Pulmonary artery endothelial cell (primary cell): ENCODE measurements at places on chromosomes 7 and 10. TPM values are rescaled to one million over a fixed set of nuclear protein-coding genes. Genes with fewer than 3 reads are reported as not detected.

Gene CYP3A4
- not detected in 2 replicates for total RNA-seq

Gene NSUN6
- 6.1 and 9.6 TPM in 2 replicates for total RNA-seq

Gene COBL
- not detected in 2 replicates for total RNA-seq

Gene MEOX2
- not detected in 2 replicates for total RNA-seq

Gene ZNF117
- 3.4 and 7.1 TPM in 2 replicates for total RNA-seq

Gene TRIM50
- total RNA-seq, result not detected in 2 replicates

Gene GIMAP5
- 2.1 and 4.4 TPM in 2 replicates for total RNA-seq

Gene KAZALD1
- total RNA-seq, result 1.1 TPM in 2 replicates

Gene ATP6V0E2
- total RNA-seq, result 20.8 and 24.4 TPM in 2 replicates

Gene CALCR
- not detected in 2 replicates for total RNA-seq

Gene CRPPA
- total RNA-seq, result 0.86 and 1.2 TPM in 2 replicates

GRCh38 chr7:100589341-100589947, 3.3 kb downstream of the FBXO24 start:
- no peak for DNase-seq

DNA sequence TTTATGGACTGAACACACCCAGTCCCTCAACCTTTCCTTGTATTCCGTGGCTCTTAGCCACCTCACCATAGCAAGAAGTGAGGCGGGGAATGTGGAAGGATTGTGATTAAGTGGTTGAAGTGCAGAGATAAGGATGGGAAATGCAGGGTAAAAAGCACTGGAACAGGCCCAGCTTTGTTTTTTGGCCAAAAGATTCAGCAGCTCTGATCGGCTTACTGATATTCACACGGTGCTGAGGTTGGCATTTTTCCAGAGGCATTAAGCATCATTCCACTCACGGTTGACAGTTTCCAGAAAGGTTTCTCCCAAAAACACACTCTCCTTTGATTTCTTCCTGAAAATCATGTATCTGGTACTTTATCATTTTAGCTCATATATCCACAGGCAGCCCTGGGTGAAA, 544.2 kb downstream of the CNTNAP2 start:
- no peak for DNase-seq

DNA sequence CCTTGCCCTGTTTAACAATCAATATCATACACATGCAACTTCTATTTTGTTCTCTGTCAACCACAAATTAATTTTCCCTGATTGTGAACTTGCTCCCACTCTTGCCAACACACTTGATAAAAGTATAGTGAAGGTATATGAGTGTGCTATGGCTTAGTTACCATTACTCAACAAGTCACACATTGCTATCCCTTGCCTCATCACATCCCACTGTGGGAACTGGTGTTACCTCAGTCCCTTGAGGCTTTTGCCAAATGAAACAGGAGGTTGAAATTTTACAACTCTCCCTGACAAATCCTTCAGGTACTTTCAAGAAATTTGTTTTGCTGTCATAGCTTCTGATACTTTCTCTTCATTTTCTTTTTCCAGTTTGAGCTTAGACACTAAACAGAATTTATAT, 472.5 kb upstream of the SEMA3D start:
- DNase-seq, result no peak

- no peak for DNase-seq
These were observed 5.7 kb downstream of the FRAT2 start for GRCh38 chr10:97328646-97329453.

DNA sequence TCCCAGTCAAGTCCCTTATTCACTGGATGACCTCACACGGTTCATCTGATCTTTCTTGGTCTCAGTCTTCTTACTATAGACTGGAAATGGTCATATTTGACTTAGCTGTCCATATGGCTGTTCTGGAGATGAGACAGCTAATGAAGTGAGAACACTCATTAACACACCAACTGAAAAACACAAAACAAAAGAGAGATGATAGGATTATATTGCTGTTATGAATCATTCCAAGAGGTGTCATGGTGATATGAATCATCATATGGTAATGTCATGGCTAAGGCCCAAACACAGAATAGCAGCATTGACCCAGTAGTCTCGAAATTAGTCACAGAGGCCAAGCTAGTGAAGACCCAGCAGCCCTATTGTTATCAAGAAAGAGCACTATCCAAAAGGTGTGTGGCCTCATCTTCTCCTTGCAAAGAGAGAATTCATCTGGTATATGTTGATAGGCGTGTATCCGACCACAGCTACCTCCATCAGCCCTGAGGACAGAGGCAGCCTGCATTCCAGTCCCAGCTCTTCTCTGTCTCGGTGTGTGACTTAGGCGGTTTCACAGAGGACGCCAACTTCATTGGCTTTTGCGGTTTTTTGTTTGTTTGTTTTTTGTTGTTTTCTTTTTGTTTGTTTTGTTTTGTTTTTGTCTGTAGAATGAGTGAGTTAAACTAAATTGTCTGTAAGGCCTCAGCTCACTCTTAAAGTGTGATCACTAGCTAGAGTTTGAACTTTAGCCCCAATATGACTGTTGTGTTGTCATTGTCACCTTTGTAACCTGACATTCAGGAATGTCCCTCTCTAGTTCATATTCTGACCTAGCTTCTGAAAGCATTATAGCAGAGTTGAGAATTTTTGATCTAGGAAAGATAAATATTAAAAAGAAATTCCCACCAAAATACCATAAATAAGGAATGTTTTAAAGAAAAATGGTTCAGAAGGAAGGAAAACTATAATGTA, 97.4 kb upstream of the PDCD4 start:
- peak; percentile 44 for DNase-seq

DNA sequence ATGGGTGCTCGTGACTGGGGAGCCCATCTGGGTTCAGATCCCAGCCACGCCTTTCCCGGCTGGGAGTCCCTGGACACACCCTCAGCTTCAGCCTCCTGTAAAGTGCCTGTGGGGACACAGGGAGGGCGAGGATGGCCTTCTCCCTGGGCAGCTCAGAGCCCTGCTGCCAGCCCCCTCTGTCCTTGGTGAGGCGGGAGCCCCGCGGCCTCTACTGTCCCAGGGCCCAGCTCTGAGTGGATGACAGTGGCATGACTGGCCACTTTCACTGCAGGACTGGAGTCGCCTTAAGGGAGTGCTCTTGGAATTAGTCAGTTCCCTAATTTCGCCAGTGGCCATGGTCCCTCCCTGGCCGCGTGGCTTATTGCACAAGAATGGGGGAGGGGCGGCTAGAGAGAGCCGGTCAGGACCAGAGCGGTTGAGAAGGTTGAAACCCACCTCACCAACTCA, 4.6 kb downstream of the BRI3 start:
- DNase-seq, result no peak

- DNase-seq, result no peak
These were observed 51.3 kb downstream of the PRTFDC1 start for GRCh38 chr10:24900888-24901685.

GRCh38 chr7:153470004-153470671, 582.1 kb upstream of the DPP6 start:
- no peak for DNase-seq

DNA sequence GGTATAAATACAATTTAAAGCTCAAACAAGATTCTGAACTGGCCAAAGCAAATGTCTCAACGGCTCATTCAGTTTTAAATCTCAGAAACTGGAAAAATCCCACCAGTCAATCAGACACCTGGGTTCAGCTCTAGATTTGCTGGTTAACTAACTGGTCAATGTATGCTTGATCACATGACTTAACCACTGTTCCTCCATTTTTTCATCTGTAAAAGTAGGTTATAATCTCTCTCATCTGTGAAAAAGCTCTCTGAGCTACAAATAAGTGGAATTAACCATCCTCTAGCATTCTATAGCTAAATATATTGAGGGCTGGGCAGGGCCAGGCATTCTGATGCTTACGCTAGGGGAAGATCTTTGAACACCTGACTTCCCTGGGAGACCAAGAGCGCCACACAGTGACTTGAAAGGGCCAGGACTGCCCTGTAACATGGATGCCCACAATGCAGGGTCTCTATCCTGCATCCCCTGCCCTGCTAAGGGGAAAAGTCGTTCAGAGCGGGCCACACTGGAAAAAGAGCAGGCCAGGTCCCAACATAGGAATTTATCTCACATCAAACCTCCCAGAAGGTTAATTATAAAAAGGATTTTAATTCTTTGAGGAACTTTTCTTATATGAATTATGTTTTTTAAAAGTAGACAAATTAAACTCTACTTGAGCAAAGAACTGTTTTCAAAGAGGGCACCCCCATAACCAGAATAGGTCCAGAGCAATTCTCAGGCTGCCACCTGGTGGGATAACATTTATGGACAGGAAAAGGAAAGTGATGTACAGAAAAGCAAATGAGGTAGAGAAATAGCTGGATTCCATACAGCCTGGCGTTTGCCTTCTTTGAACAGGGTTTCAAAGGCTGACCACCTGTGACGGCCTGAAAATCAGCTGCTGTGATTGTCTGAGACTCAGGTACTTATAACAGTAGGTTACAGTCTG, 1.8 kb downstream of the RP9 start:
- DNase-seq, result no peak

DNA sequence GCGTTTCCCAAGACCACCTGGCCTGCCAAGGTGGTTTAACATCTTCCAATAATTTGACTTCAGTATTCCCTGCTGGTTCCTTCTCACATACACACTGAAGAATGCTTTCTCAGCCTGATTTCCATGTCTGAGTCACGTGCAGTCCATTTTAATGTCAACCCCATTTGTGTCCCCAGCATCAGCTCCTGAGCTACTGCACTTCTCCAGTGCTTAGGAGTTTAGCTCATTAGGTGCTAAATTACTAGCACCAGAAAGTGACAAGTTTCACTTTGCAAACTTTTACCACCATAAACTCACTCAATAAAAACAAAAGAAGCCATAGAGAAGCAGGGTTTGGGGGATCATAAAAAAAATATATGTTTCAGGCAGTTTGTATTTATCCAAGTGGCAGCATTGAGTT, 279.3 kb upstream of the SORCS1 start:
- no peak for DNase-seq

- DNase-seq, result no peak
These were observed 229.0 kb downstream of the PRPF18 start for GRCh38 chr10:13815756-13816155.

- no peak for DNase-seq
These were observed 4.9 kb upstream of the CYP3A7 start for GRCh38 chr7:99739699-99740572.

DNA sequence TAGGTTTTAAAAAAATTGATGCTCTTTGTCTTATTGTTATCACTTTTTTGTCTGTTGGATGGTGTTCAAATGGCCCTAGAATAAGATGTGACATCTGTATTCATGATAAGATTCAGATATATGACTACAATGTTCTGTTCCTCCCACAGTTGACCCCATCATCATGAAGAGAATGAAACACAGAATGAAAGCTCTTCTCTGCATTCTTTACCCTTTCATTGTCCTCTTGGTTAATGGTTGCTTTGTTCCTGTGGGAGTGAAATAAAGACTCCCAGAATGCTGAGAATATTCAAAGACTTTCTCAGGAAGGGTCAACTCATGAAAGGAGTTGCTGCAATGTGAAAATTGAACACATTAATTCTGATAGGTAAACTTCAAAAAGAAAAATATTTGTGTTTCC, 1015.8 kb downstream of the SORCS3 start:
- no peak for DNase-seq

- DNase-seq, result no peak
These were observed 117.1 kb upstream of the POT1 start for GRCh38 chr7:125046767-125047166.

- no peak for DNase-seq
These were observed 83.5 kb downstream of the TSPAN12 start for GRCh38 chr7:120774481-120774880.

DNA sequence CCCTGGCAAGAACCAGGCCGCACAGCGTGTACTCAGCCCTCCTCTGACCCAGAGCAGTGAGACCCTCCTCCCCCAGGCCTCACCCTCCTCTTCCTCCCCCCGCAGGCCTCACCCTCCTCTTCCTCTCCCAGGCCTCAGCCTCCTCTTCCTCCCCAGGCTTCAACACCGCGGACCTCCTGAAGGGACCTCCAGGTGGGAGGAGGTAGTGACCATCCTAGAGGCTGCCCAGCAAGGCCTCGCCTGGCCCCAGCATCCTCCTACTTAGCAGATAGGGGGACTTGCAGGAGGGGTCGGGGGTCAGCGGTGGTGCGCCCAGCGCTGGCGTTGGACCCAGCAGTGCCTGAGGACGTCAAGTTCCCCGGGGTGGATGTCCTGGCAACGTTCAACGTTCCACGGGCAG, 270.8 kb downstream of the ELFN1 start:
- no peak for DNase-seq

- peak; percentile 26 for DNase-seq
These were observed 31.1 kb downstream of the PCGF5 start for GRCh38 chr10:91251430-91252056.

GRCh38 chr7:30923774-30924413, 12.2 kb downstream of the AQP1 start:
- DNase-seq, result no peak

- no peak for DNase-seq
These were observed 91.2 kb upstream of the PAX2 start for GRCh38 chr10:100653957-100654781.

DNA sequence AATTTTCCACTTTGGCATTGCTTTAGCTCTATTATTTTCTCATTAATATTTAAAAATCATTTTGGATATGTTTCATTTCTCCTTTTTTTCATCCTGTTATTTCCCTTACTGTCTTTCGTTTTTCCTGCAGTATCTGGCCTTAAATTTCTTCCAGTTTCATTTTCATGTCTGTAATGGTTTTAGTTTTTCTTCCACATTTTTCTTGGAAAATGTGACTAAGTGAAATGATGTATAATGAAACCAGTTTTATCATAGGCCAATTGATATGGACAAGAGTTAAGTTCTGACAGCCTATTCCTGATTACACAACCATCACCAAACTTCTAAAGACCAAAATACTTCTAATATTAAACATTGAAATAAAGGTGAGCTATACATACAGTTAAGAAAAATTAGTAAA, 158.5 kb downstream of the LHFPL3 start:
- DNase-seq, result no peak

DNA sequence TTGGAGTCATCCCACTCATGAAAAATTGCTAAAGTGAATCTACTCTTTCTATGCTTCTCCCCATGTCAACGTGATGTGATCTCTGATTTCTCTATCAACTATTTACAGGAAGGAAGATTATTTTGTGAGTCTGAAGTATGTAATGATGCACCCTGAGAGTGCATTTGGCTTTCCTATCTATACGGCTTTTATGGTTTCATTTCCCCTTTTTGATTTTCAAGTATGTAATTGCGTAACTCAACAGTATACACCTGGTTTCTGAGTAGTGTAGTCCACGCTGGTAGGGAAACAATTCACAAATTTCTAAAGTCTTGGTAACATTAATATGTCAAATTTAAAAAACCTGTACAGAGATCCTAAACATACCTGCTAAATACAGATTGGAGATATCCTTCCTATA, 194.7 kb upstream of the SEMA3A start:
- DNase-seq, result no peak
